ENCODE measurements at places on chromosomes 11 and 22.

GRCh38 chr22:38455530-38456271 lies 702 bp upstream of the KCNJ4 start:
- no peak for DNase-seq

DNA sequence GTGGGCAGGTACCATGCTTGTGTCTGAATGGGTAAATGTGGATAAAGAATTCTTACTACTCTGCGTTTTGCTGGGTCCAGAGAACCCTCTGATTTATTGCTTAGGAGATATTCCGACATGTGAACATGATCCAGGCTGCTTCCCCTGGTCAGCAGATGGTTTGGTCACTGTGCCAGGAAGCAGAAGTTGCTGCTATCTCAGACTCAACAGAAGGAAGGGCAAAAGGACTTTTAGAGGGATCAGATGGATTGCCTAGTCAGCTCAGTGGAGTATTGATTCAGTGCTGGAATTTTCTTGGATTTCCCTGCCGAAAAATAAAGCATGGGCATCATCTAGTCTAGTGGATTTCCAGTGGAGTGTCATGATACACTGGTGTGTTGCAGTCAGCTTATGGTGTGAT lies 440.1 kb downstream of the NTM start:
- DNase-seq = no peak

DNA sequence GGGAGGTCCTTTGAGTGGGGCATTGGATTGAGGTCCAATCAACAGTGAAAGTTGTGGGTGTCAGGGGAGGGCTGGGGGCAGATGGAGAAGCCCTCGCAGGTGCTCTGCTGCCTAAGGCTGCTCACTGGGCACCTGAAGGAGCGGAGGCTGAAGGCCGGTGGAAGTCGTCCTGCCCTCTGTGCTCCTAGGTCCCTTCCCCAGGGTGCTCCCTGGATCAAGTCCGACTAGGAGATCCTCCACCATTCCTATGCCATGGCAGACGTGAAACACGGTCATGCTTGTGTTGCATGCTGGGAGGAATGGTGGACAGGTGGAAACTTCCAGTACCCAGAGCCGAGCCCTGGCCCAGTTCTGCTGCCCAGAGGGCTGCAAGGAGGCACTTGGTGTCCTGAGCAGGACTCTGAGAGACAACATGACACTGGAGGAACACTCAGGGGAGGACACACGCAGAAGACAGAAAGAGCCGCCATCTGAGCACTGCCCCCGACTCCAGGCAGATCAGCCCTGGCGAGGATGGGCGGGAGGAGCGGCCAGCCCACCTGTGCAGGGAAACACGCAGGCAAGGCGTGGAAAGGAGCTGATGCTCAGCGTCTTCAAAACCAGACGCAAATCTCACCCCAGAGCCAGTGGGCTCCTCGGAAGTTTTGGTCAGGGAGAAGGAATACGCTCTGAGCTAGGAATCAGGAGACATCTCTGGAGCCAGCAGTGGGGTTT lies 786.8 kb downstream of the BRD1 start:
- DNase-seq = no peak

DNA sequence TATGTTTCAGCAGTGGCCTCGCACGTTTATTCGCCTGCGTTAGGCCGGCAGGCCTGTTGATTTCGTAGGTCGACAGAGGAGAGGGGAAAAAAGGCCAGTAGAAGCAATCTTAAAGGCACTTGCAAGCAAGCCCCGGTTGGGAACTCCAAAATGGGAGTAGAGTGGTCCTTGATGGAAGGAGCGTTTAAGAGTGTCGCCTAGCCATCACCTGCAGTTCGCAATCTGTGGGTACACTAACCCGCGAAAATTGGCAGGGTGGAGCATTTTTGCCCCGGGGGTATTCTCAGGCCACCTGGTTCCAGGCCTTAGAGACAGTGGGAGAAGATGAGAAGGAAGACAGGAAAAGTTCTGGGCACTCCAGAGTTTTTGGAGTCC lies 1.1 kb downstream of the EWSR1 start:
- no peak for DNase-seq

- no peak for DNase-seq
These were observed 22.4 kb downstream of the PIWIL3 start for GRCh38 chr22:24752088-24752623.

GRCh38 chr22:45510376-45511232 lies 7.9 kb downstream of the FBLN1 start:
- DNase-seq = no peak

- no peak for DNase-seq
These were observed 10.5 kb upstream of the MMP13 start for GRCh38 chr11:102966011-102966410.

DNA sequence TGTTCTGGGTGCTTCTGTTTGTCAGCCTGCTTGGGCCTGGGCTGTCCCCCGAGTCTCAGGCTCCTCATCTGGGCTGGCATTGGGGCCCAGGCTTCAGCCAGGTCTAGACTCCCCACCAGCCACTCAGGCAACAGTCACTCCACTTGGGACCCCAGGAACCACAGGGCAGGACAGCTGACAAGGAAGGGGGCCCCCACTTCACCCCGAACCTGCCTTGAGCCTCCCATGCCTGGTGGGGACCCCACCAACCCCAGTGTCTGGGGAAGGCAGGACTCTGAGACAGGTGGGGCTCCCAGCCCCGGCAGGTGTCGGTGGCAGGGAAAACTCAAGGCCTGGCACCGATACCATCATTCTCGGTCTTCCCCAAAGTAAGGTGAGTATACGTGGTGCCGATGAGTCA lies 11.7 kb upstream of the LTO1 start:
- no peak for DNase-seq

DNA sequence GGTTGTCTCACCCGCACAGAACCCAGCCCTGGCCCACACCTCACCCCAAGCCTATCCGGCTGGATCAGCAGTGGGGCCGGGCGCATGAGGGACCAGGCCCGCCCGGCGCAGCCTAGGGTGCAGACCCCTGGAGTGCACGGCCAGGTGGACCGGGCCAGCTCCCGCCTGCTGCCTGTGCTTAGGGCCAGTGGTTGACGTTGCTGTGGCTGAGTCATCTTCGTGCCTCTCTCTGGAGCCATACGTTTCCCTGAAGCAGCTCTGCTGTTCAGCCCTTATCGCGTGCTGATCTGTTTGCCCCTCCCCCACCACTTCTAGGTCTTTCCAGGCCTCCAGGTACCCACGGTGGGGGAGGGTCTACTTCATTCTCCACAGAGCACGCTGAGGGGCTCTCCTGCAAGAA lies 39.5 kb downstream of the CDKN1C start:
- no peak for DNase-seq

DNA sequence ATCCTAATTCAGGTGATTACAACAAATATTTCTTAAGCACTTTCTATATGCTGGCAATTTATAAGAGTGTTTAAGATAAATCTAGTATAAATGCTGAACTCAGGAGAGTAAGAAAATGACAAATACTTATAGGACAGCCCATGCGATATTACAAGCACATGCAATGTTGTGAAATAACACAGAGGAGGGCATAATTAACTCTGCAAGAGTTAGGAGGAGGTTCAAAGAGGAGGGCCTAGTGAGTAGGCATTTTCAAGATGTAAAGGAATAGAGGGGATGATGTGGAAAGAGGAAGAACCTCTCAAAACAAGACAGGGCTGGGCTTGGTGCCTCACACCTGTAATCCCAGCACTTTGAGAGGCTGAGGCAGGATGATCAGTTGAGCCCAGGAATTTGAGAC lies 37.1 kb upstream of the IL17RA start:
- no peak for DNase-seq

GRCh38 chr11:42901084-42901483 lies 410.7 kb upstream of the API5 start:
- DNase-seq = no peak

DNA sequence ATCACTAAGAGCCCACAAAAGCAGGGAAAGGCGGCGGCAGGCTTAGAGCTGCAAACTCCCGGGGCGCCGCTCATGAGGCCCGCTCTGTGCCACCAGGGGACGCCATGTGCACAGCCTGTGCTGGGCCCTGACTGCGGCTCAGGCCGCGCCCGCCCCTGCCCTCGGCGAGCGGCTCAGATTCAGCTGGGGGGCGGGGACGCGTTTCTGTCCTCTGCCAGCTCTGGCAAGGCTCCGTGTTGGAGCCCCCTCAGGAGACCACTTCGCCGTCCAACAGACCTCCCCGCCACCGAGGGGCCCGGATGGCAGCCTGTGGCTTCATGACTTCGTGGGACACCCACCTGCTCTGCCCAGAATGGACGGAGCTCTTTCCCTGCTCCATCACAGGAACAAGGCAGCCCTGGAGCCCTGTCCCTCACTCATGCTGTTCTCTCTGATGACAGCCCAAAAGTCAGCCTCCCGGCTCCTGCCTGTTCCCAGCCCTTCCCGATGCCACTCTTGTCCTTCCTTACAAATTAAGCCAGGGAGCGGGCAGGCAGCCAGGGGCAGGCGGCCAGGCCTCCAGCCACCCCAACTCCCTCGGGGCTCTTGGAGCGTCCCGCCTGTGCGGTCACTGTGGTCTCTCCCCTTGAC lies 69.1 kb downstream of the NAT10 start:
- DNase-seq = peak; percentile 69

- DNase-seq = no peak
These were observed 545.7 kb upstream of the B3GAT1 start for GRCh38 chr11:134957540-134958335.

DNA sequence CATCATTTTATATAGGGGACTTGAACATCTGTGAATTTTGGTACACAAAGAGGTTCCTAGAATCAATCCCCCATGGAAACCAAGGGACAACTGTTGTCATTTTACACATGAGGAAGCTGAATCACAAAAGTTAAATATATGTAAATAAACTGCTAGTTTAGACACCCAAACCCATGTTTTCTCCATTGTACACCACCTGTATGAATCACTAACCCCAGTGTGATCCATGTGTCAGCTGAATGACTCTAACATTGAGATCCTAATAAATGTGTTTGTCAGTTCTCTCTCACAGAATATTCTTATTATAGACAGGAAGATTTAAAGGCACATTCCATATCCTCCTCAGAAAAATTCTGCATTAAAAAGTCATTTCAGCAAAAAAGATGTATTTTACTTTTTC lies 83.3 kb downstream of the ATG16L2 start:
- no peak for DNase-seq

- no peak for DNase-seq
These were observed 3.0 kb downstream of the PLCB3 start for GRCh38 chr11:64254326-64254725.

DNA sequence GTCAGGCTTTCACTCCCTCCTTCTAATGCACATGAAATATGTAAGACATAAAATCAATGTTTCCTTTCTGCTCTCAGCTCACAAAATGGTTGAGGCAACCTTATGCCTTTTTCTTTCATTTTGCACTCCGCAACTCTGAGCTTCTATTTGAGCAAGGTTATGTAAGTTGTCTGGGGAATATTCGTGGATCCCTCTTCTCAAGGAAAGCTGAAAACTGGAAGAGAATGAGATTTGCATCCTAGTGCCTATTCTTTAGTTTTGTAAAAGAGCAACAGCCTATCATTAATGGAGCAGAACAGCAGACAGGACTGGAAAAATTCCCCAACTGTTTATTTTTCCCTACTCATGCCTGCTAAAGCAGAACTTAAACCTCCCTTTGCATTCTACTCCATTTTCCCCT lies 141.7 kb downstream of the FAM76B start:
- no peak for DNase-seq

GRCh38 chr22:26536056-26536761 lies 23.9 kb upstream of the TFIP11 start:
- DNase-seq = no peak

- peak; percentile 48 for DNase-seq
These were observed 21.9 kb downstream of the TTLL8 start for GRCh38 chr22:50035976-50036724.

- DNase-seq = no peak
These were observed 72.3 kb upstream of the CHRM4 start for GRCh38 chr11:46463701-46464421.

DNA sequence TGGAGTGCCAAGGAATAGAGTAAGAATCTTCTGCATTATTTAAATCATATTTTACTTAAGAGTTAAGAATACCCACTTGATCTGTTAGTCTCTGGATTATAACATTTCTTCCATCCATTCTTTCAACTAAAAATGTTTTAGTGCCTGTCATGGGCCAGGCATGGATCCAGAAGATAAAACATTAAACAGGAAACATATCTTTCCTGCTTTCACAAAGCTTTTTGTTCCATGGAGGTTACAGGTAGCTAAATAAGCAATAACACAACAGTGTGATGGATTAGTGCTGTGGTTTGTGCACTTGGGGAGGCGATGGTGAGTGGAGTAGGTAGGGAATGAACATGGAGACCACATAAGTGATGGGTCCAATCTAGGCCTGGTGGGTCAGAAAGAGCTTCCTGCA lies 258.5 kb downstream of the DDX10 start:
- no peak for DNase-seq

DNA sequence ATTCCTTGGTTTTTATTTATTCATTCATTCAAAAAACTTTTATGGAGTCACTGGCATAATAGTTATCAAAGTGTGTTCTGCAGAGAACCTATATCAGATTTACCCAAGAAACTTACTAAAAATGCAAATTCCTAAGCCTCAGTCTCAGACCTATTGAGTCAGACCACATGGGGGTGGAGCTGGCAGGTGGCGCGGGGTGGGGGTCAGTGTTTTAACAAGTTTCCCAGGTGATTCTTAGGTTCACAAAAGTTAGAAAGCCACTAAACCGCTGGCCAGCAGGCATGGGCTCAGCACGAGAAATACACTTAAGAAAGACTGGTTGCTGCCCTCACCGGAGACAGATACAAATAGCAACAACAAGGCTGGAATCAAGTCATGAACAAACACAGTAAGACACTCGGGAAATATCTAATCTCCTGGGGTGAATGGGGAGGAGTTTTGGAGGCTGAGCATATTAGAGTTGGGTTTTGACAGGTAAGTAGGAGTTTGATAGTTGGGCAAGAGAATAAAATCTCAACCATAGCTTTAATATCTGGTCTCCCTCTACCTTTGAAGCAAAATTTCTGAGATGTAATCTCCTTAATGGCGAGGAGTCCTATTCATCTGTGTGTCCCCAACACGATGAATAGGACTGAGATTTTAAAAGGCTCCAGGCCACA lies 167.5 kb upstream of the NECTIN1 start:
- DNase-seq = no peak

- DNase-seq = no peak
These were observed 76.5 kb downstream of the SWAP70 start for GRCh38 chr11:9740202-9740883.

Measured in activated naive CD4-positive, alpha-beta T cell treated with anti-CD3 and anti-CD28 coated beads, Interleukin-2, amount 50 U/mL, for 72 hours (primary cell).